Activated gamma-delta T cell treated with Interleukin-2 at 50 U/mL for 16 hours (primary cell): ENCODE measurements at places on chromosomes 4 and X.

DNA sequence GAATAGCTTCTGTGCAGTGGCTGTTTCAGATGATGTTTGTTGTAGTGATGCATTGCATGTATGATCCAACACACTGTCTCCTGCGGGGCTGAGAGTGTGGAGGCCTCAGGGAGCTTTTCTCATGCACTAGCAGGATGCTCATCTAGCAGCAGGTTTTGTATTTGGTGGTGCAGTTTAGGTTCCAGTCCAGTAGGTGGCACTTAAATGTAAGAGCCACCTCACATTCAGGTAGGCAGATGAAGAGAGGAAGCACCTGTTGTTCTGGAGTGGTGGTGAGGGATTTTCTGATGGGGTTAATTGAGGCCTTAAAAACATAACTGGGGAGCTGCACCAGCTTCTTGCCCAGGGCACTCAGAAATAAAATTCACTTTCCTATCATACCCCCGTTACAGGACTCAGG lies 300.9 kb downstream of the SPIN4 start:
- no peak for DNase-seq

GRCh38 chr4:184550476-184550875 lies 76.1 kb upstream of the IRF2 start:
- DNase-seq: no peak

GRCh38 chr4:107034091-107034995 lies 1.8 kb downstream of the DKK2 start:
- DNase-seq: no peak

GRCh38 chrX:18676470-18676869 lies 4.6 kb upstream of the RS1 start:
- DNase-seq: no peak

- no peak for DNase-seq
Observed at GRCh38 chr4:22356987-22357596, 158.8 kb downstream of the ADGRA3 start.

- DNase-seq: no peak
Observed at GRCh38 chr4:158371158-158371557, 150.5 kb upstream of the RXFP1 start.

DNA sequence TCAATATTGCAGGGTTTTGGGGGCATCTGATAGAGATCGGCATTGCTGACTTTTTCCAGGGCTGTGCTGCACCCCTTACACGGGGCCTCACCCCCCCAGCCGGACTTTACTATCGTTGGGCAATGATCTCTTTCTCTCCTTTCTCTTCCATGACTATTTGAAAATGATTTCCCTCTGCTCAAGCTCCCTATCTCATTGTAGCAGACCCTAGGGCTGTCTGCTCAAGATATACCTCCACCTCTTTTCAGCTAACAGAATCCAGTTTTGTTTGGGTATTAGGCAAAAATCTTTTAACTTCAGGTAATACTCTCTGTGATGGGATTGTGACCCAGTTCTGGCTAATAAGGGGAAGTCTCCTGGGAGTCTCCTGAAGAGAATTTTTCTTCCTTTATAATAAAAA lies 43.5 kb upstream of the ATP6AP2 start:
- DNase-seq: no peak

- no peak for DNase-seq
Observed at GRCh38 chr4:128350449-128351045, 62.9 kb upstream of the PGRMC2 start.

DNA sequence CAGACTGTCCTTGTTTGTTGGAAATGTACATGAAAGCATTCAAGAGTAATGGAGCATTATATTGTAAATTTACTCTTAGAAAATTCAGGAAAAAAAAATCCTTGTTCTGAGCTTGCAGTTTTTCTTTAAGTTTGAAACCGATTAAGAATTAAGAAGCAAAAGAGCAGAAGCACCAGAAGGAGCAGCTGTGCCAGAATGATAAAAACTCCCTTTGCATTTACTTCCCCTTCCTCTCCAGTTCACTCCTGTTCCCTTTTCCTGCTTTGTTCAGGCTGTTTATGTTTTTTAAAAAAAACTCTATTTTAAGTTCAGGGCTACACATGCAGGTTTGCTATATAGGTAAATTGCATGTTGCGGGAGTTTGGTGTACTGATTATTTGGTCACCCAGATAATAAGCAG lies 90.3 kb downstream of the ATOH1 start:
- DNase-seq: no peak

- no peak for DNase-seq
Observed at GRCh38 chr4:336893-337142, 796 bp upstream of the ZNF141 start.

DNA sequence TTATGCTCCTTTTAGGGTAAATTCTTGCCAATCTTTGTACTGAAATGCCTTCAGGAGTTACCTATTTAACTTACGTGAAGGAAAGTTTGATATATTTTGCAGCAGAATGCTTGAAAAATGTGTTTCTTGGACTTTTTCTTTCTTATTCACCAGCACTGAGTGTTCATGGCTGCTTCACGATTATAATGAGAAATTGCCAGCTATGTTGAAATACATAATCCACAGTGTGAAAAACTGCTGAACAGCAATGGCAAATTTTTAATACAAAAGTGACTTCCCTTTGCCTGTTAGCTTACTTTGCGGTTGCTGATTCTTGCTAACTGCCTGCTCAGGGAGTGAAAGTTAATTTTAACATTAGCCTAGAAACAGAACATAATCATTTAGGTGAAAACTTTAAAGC lies 153.8 kb upstream of the SLC4A4 start:
- DNase-seq: no peak

GRCh38 chr4:38453253-38453881 lies 210.6 kb upstream of the KLF3 start:
- DNase-seq: no peak

DNA sequence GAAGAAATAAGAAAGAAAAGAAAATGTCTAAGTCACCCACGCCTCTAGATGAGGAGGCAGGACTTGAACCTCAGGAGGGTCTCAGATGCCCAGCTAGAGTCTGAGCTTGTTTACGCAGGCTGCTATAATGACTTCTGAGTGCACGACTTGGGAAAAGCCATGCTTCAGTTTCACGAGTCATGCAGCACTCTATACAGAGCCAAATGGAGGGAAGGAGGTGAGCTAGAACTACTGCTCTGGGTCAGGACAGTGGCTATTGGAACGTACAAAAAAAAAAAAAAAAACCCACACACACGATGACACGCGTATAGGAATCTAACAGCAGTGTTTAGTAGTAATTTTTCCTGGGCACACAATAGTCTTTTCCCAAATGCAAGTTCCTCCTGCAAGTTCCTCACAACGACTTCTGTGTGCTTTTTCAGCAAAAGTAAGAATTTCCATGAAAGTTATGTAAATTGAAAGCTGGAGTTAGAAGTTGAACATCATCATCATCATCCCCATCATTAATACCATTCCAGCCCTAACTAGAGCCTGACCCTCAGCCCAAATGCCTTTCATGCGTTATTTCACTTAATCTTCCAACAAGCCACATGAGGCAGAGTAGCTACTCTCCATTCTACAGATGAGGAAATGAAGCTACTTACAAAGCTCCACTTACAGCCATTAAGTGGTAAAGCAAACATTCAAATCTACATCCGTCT lies 36.6 kb downstream of the IRF2 start:
- no peak for DNase-seq

DNA sequence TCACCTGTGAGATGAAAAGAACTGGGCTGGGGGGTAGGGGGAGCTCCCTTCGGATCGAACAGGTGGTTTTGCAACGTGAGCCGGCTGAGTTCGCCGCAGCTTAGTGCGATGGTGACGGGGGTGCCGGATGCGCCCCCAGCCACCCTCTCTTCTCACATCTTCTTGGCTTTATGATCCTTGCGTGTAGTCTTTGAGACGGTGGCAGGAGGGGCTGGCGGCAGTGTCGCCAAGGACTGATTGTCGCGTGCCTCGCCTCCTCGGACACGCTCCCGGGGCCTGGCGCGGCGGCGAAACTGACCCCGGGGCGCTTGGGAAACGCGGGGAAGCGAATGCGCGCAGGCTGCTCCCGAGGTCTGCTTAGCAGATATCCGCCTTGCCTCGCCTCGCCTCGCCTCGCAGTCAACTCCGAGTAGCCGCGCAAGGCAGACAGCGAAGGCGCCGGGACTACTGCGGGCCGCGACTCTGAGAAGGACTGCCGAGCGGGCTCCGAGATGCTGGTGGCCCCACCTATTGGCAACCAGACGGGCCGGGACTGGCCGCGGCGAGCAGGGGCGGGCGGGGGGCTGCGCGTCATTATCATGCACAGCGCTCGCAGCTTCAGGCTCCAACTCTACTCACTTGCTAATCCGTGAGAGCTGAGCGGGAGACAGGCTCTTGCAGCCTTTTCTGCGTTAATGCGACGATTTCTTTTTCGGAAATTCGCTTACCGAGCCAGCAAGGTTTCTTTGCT lies 1.5 kb downstream of the GRID2 start:
- DNase-seq: no peak

DNA sequence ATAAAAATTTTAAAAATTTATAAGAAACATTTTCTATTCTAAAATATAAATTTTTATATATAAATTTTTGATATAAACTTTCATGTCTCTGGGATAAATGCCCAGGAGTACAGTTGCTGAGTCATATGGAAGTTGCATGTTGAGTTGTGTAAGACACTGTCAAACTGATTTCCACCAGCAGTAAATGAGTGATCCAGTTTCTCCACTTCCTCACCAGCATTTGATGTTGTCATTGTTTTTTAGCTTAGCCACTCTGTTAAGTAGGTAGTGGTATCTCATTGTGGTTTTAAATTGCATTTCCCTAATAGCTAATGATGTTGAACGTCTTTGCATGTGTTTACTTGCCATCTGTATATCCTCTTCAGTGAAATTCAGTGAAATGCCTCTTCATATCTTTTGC lies 66.5 kb downstream of the MAMLD1 start:
- no peak for DNase-seq

DNA sequence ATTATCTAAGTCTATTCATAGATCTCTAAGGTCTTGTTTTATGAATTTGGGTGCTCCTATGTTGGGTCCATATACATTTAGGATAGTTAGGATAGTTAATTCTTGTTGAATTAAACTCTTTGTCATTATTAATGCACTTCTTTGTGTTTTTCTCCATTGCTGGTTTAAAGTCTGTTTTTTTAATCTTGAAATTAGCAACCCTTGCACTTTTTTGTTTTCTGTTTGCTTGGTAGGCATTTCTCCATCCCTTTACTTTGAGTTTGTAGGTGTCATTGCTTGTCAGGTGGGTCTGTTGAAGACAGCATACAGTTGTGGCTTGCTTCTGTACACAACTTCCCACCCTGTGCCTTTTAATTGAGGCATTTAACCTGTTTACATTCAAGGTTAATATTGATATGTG lies 434.8 kb downstream of the OPHN1 start:
- no peak for DNase-seq

DNA sequence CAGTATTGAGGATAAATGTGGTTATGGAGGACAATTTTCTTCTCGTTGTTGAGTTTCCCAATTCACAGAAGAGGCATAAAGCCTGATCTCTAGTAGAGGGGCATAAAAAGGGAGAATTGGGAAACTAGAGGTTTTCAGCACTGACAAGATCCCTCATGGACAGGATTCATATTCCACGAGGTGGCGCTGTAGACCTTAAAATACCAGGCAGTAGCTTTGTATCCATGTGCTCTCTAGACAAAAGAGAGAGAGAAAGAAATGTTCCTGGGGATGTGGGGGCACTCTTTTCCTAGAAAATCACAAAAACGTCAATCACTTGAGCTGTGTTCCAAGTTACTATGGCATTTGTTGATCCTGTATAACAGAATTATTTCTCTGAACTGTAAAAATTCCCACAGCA lies 128.3 kb downstream of the MAGEE1 start:
- DNase-seq: no peak

DNA sequence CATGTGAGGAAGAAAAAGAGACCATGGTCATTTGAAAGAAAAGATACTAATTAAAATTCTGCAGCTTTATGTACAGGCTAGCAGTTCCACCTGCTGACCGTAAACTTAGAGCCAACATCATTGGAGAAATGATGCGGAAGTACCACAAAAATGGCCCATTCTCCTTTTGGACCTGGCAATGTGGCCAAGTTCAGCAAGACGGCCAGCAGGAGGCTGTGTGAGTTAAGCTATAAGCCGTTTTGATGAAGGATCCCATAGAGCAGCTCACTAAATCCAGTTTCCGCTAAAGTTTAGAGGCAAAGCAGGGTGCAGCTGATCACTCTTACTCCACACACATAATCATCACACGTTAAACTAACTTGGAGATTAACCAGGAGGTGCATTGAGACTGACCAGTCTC lies 133.8 kb downstream of the LDB2 start:
- no peak for DNase-seq

GRCh38 chr4:82811838-82812341 lies 13.3 kb upstream of the SCD5 start:
- no peak for DNase-seq

- no peak for DNase-seq
Observed at GRCh38 chrX:94041881-94042280, 367.9 kb downstream of the FAM133A start.

GRCh38 chr4:1381944-1382541 lies 24.2 kb downstream of the NKX1-1 start:
- DNase-seq: no peak

- no peak for DNase-seq
Observed at GRCh38 chr4:11415409-11416070, 13.2 kb downstream of the HS3ST1 start.

DNA sequence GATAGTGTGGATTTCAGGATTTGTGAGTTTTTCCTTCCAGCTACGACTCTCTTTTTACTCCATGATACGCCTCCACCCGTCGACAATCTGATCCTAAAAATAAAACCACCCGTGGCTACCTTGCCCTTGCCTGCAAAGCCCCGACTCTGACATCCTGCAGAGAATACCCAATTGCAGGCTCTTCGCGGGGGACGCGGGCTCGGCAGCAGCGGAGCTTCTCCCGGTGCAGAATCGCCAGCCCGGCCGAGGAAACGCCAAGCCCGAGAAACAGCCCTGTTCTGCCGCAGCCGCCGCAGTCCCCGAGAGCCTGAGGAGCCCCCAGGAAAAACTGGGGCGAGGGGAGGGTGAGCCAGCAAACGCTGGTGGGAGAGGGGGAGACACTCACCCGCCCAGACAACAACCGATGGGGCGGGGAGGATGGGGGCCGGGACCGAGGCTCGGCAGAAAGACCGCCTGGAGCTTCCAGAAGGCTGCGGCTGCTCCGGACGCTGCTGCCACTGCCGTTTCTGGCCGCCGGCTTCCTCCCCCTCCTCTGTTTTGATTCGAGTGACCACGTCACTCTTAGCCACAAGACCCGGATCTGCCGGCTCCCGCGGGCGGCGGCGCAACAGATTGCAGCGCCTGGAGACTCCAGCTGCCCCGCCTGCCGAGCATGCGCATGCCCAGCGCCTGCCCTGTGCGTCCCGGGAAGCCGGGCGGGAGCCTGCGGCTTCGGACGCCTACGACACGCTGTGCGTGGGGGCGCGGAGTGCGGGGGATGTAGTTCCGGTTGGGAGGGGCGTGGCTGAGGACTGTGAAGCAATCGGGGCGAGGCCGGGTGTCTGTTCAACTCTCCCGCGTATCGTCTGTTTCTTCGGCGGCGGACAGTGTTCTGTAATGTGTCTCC lies at the start of gene SMIM14:
SMIM14 (minus strand) TSS at position 512 of the 886 bp plus-strand sequence. CDS start 33,720 bp downstream, outside the sequence.
- DNase-seq: peak; percentile 87

GRCh38 chr4:89752932-89753598 lies 83.9 kb downstream of the SNCA start:
- no peak for DNase-seq

DNA sequence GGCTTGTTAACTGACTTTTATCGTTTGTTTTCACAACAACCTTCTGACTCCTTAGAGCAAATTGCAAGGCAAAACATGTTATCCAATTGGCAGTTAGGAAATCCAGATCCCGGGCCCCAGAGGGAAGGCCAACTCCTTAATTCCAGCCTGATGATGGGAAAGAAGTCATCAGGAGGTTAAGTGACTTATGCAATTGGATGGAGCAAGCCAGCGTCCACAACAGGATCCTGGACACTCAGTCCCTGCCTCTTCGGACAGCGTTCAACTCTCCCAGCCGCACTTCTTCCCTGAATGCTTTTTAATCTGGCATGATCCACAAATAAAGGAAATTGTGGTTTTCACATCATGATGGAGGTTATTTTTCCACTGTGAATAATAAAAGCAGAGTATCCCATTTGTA lies 310.1 kb downstream of the RAB28 start:
- no peak for DNase-seq
